Karpas-422 (cell line): ENCODE measurements at places on chromosomes 12 and 14. TPM values are rescaled to one million over a fixed set of nuclear protein-coding genes. Genes with fewer than 3 reads are reported as not detected.

DNA sequence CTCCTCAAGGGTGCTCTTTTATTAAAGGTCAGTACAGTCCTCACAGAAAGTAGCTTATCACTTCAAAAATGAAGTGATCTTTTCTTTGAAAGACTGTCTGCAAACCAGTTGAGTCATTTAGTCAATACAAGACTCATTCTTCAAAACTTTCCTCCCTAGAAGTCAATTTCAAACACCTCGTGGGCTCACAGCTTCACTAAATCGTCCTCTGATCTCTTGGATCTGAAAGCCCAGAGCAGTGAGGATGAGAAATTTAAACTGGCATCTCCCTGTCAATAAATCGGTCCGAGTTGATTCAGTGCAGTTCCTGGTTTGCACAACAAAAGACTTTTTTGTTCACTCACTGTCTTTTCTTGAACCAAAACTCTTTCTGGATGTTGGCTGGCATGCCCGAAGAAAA lies 44.5 kb downstream of the NUAK1 start:
- no peaks in the 10 kb centered on the region for H3K4me1 ChIP-seq
- H3K4me3 ChIP-seq = no peak overlapping the region
- no peaks in the 10 kb centered on the region for H3K36me3 ChIP-seq
- H3K27me3 ChIP-seq = no peaks in the 10 kb centered on the region
- no peak overlapping the region for H3K27ac ChIP-seq

GRCh38 chr12:117013726-117014125 lies 85.5 kb downstream of the TESC start:
- H3K27ac ChIP-seq = no peak overlapping the region
- peaks cover 33% of the 10 kb centered on the region for H3K4me1 ChIP-seq

GRCh38 chr12:53983568-53983949 lies 1.4 kb upstream of the HOXC10 start:
- H3K27ac ChIP-seq = no peak overlapping the region
- H3K36me3 ChIP-seq = no peaks in the 10 kb centered on the region
- H3K4me3 ChIP-seq = no peak overlapping the region
- no peaks in the 10 kb centered on the region for H3K27me3 ChIP-seq

- H3K4me3 ChIP-seq = peak overlapping the region; percentile 89
- peaks cover under 1% of the 10 kb centered on the region; the same call in 1 of the 2 replicates for H3K36me3 ChIP-seq
- peaks cover 47% of the 10 kb centered on the region for H3K4me1 ChIP-seq
- peak; percentile 59 for DNase-seq
- H3K27me3 ChIP-seq = no peaks in the 10 kb centered on the region
Measured at GRCh38 chr14:49766839-49767238, 1.1 kb upstream of the KLHDC2 start.

DNA sequence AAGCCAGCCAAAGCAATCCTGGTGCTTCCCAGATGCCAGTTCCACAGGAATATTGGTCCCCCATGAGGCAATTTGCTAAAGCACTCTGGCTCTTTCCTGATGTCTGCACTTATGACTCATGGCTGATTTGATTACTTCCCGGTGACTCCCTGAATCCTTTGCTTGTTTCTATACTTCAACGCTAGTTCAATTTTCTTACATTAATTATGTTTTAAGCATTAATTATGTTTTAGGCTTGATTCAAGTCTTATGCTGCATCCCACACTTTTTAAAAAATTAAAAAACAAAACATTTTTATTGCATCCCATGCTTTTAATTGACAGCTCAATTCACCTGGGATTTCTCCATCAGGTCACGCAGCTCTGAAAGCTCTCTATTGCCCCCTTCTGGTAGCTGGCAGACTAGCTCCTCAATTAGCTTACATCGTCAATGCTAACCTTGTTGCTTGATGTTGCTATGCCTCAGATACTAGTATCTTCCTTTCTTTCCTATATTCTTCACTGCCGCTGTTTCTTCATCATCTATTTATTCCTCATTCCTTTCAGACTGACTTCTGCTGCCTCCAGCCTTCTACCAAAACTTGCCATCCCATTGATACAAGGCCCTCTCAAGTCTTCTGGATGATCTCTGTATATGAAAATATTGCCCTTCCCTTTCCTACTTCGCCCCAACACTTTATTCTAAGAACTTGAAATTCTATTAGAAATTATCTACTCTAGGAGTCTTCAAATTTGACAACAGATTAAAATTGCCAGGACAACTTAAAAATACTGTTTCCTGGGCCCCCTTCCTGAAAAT lies 32.0 kb downstream of the TSHR start:
- no peak overlapping the region for H3K4me3 ChIP-seq
- DNase-seq = peak; percentile 95
- no peaks in the 10 kb centered on the region for H3K27me3 ChIP-seq
- no peak overlapping the region for H3K27ac ChIP-seq

Gene RAB3IP
- total RNA-seq = 22.2 and 25.3 TPM in 2 replicates

Gene ABCD2
- total RNA-seq = not detected in 2 replicates

Gene TAS2R43
- total RNA-seq = 0.90 and 7.6 TPM in 2 replicates

Gene SLC22A17
- total RNA-seq = not detected in 2 replicates
